ENCODE measurements at places on chromosomes 16 and 17.

- DNase-seq: no peak
These were observed 855 bp downstream of the TUFM start for GRCh38 chr16:28845293-28845692.

DNA sequence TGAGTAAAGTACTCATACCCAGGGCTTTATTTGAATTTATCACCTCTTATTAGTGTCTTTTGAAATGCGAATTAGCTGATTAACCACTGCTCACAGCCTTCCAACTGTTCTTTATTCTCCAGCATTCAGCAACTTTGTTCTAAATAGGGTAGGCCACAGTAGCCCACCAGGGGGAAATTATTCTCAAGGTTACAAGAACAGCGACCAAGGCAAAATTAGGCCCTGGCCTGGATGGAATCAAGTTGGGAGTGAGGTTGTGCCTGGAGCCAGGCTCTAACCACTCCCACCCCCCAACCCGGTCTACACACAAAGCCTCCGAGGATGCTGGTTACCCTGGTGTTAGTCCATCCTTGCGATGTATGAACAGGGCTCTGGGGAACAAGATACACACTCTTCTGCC, 245.5 kb downstream of the STX8 start:
- no peak for DNase-seq

- no peak for DNase-seq
These were observed 5.8 kb downstream of the CMTM3 start for GRCh38 chr16:66610111-66610820.

DNA sequence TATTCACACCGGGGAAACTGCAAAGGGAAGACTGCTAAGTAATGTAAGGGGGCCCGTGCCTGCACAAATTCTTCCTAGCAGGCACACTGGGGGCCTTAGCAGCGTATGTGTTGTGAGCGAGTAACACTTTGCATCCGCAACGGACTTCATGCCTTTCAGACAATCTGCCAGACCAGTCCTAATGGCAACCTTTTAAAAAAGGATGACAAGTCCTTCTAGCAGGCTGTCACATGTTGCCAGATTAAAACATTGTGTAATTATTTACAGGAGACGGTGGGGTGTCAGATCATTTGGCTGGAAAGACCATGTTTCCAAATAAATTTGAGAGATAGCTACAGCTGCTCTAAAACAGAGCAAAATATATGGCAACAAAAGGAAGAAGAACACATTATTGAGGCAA, 46.1 kb downstream of the CPPED1 start:
- DNase-seq: no peak

DNA sequence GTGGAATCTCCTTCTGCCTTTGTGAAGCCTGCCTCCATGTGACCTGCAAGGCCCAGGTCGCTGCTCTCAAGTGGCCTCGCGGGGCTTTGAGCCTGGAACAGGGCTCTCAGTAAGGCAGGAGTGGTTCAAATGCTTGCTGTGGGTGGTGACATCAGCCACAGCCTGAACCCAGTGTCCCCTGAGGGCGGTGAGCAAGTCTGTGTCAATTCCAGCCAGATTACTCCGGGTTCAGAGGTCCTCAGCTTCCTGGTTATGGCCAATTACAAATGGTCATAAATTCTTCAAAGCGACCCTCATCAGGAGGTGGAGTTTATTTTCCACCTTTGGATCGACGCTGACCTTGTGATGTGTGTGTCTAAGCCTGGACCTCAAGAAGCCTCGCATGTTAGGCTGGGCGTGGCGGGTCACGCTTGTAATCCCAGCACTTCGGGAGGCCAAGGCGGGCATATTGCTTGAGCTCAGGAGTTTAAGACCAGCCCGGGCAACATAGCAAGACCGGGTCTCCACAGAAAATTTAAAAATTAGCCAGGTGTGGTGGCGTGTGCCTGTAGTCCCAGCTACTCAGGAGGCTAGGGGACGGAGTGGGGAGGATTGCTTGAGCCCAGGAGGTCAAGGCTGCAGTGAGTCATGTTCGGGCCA, 17.3 kb downstream of the LGALS3BP start:
- no peak for DNase-seq

- DNase-seq: no peak
These were observed 83.5 kb downstream of the AMFR start for GRCh38 chr16:56341656-56342399.

DNA sequence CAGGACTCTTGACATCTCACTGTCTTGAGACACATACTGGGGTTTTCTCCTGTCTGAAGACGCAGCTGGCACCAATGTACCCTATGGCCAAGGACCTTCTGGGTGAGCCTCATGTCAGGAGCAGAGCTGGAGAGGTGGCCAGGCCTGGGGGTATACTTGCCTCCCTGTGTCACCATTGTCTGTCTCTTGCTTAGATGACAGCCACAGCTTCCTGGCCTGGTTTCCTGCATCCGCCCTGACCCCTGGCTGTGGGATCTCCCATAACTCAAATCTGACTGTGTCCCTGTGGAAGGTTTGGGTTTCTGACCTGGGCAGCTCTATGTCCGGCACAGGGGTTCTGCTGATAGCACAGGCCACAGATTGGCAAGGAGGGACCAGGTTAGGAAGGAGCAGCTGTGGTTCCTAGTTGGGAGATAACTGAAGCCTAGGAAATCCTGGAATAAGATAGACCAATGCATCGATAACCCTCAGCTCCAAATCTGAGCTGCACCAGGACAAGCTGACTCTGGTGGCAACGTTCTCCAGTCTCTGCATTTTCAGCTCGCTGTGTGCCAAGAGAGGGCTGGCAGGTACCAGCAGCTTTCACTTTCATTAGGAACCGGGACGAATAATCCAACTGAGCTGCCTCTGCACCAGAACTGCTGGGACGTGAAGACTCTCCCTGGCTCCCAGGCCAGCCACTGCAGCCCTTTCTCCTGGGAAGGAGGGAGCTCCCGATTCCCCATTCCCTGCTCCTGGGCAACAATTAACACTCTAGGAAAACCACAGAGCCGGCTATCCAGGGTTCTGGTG, 5.0 kb downstream of the DEXI start:
- no peak for DNase-seq

DNA sequence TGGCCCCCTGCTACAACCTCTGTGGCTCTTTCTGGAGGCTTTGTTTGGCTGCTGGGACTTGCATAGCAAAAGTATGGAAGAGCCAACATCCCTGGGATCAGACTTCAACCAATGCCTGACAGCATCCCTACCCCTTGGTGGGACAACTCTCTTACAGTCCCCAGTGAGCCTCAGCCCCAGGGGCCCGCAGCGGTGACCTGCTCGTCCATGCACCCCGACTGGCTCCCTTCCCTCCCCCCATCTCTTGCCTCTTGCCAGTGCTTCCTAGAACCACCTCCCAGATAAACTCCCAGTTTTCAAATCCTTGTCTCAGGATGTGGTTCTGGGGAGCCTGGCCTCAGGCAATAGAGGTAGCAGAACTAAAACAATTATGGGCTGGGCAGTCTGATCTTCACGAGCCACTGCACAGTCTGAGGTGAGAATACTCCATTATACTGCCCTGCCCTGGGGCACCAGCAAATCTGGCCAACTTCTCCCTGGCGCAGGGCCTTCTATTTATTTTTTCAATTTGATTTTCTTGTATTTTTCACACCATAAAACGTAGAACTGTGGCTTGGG, 86.6 kb upstream of the BRD7 start:
- no peak for DNase-seq

- DNase-seq: no peak
These were observed 11.8 kb downstream of the STXBP4 start for GRCh38 chr17:54980375-54980774.

GRCh38 chr17:48840441-48840840, 9.6 kb downstream of the CALCOCO2 start:
- no peak for DNase-seq

DNA sequence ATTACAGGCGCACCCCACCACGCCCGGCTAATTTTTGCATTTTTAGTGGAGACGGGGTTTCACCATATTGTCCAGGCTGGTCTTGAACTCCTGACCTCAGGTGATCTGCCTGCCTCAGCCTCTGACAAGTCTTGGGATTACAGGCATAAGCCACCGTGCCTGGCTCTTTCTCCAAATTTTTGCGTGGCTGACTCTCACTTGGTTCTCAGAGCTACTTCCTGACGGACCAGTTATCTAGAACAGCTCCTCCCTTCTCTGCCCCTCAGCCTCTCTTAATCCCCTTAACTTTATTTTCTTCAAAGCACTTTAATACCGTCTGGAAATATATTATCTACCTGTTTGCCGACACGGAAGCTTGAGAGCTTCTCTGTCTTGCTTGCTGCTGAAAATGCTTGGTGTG, 4.2 kb downstream of the YPEL2 start:
- DNase-seq: no peak

- DNase-seq: no peak
These were observed 8.2 kb upstream of the CACNA1H start for GRCh38 chr16:1144476-1145382.

Data from NCI-H187 treated with DMSO at 0.1 percent for 48 hours (cell line).